ENCODE measurements at places on chromosomes 12 and 14.

DNA sequence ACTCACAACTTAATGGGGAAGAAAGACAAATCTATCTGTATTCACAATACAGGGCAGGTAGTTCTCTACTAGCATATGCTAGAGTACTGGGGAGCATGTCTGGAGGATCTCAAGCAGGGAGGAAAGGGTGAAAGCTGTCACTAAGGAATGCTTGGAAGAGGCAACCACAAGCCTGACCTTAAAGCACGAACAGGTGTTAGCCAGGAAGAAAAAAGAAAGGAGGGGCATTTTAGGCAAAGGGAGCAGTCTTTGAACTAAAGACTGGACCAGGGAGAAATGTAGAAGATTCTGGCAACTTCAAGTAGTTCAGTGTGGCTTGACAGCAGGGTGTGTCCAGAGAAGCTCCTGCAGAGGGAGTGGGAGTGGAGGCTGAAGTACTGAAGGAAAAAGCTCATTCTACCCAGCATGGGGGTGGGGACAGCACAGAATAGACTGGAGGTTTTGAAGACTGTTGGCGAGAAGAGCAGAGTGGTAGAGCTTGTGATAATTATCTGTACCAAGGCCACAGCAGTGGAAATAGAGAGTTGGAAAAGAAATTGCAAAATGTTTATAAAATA lies 50.9 kb downstream of the AP5M1 start:
- no peak for DNase-seq

- DNase-seq = no peak
These were observed 1.3 kb upstream of the FOXG1 start for GRCh38 chr14:28765169-28765830.

DNA sequence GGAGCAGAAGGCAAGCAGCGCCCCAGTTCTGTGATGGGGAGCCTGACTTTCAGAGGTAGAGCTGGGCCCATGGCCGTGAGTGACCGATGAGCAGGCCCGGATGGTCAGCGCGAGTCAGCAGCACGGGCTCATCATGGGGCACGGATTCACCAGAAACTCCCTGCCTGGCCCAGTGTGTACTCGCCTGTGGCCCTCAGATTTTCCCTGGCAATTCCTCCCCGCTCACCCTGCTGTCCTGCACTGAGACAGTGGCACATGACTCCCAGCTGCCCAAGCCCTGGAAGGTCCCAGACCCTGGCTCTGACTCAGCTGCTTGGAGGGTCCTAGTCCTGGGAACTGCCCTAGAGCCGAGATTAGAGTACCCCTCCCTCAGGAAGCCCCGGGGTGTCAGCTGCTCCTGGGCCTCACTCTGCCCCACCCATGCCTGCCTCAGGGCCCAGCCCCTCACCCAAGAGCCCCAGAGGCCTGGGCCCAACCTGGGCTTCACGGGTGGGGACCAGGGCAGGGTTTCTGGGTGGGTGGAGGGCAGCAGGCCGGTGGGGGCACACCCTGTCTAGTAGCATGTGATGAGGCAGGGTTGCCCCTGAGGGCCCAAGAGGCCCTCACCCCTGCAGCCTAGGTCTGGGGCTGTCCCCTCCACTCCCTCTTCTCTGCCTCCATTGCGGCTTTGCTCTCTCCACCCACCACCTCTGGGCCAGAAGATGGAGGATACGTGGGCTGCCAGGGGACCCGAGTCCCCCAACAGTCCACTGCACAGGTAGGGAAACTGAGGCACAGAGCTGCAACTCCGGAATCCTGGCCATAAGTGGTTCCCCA lies 8.4 kb downstream of the TRMT61A start:
- no peak for DNase-seq

- no peak for DNase-seq
These were observed 55.7 kb downstream of the ITPK1 start for GRCh38 chr14:93059917-93060545.

DNA sequence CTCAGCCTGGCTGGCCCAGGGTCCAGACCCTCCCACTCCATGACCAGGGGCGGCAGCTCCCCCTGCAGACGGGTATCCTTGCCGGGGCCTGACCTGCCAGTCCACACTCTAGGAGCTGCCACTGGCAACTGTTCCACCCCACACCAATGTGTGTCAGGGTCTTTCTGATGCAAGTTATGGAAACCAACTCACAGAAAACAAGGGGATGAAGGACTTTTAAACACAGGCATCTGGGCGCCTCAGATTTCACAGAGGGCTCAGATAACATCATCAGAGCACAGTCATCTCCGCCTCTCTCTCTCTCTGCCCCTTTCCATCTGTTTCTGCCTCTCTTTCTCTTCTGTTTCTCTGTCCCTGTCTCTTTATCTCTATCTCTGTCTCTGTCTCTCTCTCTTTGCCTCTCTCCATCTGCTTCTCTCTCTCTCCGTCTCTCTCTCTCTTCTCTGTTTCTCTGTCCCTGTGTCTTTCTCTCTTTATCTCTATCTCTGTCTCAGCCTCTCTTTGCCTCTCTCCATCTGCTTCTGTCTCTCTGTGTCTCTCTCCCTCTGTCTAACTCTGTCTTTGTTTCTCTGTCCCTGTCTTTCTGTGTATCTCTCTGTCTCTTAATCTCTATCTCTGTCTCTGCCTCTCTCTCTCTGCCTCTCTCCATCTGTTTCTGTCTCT lies 67.4 kb upstream of the FBRSL1 start:
- no peak for DNase-seq

DNA sequence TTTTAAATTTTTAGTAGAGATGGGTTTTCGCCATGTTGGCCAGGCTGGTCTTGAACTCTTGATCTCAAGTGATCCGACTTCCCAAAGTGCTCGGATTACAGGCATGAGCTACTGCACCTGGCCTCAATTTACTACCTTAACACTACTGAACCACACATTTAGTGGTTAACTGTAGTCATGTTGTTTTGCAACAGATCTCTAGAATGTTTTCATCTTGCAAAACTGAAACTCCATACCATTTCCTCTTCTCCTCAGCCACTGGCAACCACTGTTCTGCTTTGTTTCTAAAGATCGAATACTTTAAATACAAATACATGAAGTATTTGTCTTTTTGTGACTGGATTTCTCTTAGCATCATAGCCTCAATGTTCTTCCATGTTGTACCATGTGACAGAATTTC lies 15.4 kb upstream of the SMCO2 start:
- no peak for DNase-seq

- DNase-seq = no peak
These were observed 198.9 kb upstream of the SFSWAP start for GRCh38 chr12:131511803-131512561.

DNA sequence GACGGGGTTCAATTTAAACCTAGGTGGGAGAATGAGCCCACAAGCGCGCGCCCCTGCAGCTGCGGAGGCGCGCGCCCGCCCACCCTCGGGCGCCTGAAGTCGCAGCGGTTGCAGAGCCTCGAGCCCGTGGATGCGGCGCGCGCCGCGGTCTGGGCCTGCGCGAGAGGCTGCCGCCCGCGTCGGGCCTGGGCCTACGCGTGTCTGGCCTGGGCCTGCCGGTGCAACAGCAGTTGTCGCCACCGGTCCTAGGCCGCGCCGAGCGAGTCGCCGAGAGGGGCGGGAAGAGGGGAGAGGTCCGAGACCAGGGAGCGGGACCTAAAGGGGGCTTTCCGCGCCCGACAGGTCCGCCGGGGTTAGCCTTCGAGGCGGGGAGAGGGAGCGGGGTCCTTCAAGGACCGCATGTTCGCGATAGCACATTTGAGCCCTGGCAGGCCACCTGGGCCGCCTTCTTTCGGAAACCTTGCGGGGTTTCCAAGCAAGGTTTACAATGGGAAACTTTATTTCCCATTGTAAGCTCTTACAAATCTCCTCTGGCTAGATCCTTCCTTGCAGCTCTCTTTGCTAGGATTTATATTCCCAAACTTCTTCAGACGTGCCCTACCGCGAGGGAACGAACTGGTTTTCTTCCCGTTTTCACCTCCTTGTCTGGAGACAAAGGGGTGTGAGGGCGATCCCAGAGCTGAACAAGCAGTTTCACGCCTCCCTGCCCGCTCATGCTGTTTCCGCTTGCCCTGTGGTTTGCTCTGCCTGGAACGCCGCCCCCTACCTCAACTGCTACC lies 6.8 kb downstream of the SIX6 start:
- DNase-seq = no peak

- no peak for DNase-seq
These were observed 56.5 kb upstream of the BCAT1 start for GRCh38 chr12:25005376-25005775.

GRCh38 chr14:95885278-95885677 lies 8.6 kb downstream of the TUNAR start:
- no peak for DNase-seq

GRCh38 chr12:92062539-92063493 lies 82.8 kb downstream of the BTG1 start:
- no peak for DNase-seq

GRCh38 chr14:80005561-80005960 lies 205.7 kb downstream of the DIO2 start:
- DNase-seq = no peak

DNA sequence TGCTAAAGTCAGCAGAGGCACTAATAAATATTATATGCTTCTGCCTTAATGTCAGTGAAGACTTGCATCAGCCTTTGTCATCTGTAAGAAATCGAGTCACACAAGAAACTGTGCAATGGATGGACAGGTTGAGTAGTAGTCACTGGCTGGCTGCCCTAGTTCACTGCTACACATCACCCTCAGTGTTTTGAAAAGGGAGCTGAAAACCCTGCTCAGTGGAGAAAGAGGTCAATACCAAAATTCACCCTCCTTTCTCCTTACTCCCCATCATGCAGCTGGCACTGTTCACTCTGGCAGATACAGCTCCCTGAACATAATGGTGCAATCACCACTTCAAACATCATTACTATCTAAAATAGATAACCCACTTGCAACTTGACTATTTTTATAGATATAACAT lies 6.6 kb downstream of the ANKS1B start:
- no peak for DNase-seq

GRCh38 chr14:25009891-25010290 lies 40.1 kb downstream of the STXBP6 start:
- DNase-seq = peak; percentile 21

DNA sequence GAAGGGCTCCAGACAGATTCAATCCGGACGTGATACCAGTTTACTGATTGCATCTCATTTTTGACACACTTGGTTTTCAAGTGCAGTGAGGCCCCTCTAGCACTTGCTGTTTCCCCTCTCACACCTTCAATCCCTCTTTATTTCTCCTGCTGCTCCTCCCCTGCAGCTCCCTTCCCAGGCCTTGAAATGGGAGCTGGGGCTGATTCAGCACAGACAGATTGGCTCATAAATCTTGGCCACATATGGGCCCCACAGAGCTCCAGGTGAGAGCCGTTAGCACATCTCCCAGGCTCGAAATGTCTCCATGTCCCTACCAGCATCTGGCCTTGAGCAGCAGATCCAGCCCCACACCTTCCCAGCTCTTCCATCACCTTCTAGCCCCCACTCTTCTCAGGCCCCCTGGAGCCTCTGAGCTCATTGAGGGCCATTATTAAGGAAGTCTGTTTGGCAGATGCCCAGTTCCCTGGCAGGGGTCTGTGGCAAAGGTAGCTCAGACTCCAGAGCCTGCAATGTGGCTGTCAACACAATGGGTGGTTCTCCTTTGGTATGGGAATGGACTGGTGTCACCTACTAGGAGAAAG lies 220.3 kb upstream of the FKBP4 start:
- no peak for DNase-seq

DNA sequence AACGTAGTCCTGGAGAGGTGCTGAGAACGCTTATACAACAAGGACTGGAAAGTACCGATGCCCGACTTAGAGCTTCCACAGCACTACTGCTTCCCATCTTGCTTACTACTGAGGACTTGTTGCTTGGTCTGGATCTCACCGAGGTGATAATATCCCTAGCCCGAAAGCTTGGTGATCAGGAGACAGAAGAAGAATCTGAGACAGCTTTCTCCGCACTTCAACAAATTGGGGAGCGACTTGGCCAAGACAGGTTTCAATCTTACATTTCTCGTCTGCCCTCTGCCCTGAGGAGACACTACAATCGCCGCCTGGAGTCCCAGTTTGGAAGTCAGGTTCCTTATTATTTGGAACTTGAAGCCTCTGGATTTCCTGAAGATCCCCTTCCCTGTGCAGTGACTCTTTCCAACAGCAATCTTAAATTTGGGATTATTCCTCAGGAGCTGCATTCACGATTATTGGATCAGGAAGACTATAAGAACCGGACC lies 1.1 kb downstream of the TOGARAM1 start:
- no peak for DNase-seq

GRCh38 chr14:52043690-52044089 lies 25.2 kb downstream of the NID2 start:
- no peak for DNase-seq

DNA sequence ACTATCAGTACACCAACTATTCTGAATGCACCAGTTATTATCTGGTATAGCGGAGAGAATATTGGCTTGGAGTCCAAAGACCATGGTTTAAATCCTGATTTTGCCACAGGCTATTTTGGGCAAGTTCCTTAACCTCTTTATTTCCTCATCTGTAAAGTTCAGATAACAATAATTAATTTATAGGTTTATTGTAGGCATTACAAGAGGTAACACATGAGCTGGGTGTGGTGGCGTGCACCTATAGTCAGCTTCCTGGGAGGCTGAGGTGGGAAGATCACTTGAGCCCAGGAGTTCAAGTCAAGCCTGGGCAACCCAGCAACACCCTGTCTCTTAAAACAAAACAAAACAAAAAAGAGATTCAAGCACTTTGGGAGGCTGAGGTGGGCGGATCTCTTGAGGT lies 23.1 kb downstream of the PHLDA1 start:
- no peak for DNase-seq

- no peak for DNase-seq
These were observed 34.3 kb downstream of the KLRD1 start for GRCh38 chr12:10341892-10342509.

DNA sequence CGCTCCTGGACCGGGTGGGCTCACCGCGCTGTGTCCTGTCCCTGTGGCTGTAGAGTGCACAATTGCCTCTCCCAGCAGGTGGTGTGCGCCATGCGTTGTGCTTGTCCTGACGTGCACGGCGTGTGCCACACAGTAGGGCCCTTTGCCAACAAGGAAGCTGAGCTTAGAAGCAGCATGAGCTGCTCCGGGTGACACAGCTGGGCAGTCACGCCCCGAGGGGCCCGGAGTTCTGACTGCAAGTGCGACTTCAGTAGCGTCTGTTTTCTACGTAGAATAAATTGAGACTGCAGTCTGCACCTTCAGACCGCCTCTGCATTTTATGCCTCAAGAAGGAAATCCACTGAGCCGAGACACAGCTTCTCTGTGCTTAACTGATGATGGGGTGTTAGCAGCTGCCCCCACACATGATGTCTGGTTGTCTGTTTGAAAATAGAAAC lies 81.6 kb downstream of the ADGRD1 start:
- no peak for DNase-seq

DNA sequence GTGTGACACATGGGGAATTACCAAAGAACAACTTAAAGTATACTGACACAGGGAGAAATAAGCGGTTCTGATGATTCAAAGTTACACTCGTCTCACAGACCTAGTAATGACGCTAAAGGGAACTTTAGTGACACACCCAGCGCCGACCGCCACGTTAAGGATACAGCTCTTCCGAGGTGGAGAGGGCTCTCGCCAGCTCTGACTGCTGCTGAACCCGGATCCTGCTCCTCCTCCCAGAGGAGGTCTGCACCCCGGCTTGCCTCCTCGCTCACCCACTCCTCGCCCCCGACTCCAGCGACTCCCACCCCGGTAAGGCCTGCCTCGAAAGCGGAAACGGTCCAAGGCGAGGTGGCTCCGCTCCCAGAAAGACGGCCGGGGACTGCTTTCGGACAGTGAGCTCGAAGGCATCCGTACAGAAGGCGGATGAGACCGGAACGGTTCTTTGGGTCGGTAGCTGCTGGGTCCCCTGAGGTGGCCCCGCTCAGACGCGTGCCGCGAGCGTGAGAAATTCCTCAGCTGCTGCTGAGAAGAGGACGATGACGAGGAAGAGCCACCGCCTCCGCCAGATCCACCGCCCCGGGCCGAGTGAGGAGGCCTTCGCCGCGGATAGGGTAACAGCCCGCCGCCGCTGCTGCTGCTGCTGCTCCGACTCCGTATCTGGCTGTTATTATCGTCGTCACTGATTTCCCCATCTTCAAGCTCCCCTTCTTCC lies 643 bp downstream of the ZFC3H1 start:
- no peak for DNase-seq

Measured in retinal pigment epithelial cell (primary cell).